ENCODE measurements at places on chromosomes 16 and 17.

DNA sequence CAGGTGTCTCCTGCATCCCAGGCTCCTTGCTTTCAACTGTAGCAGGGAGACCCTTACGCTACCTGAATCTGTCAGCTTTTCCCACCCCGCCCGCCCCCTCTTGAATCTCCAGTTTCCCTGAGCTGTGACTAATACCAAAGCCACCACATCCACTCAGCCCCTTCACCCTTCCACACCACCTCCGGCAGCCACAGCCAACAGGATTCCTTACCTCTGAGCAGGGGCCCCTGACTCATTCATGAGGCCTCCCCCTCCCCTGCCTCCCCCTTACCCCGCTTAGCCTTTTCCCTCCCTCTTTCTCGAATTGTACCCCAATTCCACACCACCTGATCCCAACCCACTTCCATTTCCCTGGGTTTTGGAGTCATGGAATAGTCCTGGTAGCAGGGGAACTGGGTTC is 2.3 kb downstream of the STX1B start:
- no peak for DNase-seq

- no peak for DNase-seq
Observed at GRCh38 chr17:50952013-50952412, 85.9 kb upstream of the TOB1 start.

- peak; percentile 96 for DNase-seq
Observed at GRCh38 chr17:74454197-74455024, 12.0 kb upstream of the CD300A start.

DNA sequence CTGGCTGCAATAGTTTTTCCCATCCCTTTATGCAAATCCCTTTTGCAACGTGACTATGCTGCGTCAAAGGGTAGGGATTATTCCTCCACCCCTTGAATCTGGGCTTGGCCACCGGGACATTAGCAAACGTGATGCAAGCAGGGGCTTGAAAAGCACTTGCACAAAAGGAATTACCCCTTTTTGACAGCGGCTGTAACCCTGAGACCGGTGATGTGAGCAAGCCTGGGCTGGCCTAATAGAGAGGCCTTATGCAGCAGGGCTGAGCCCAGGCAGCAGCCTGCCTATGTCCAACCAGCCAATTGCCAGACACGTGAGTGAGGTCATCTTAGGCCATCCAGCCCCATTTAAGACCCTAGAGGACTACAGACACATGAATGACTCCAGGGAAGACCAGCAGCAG is 30.4 kb upstream of the PAFAH1B1 start:
- DNase-seq, result no peak

- DNase-seq, result no peak
Observed at GRCh38 chr17:55830699-55831471, 80.0 kb downstream of the PCTP start.

GRCh38 chr17:75561927-75562603 is 25.5 kb upstream of the MYO15B start:
- DNase-seq, result no peak

- peak; percentile 67 for DNase-seq
Observed at GRCh38 chr17:78645421-78646295, 68.5 kb upstream of the DNAH17 start.

DNA sequence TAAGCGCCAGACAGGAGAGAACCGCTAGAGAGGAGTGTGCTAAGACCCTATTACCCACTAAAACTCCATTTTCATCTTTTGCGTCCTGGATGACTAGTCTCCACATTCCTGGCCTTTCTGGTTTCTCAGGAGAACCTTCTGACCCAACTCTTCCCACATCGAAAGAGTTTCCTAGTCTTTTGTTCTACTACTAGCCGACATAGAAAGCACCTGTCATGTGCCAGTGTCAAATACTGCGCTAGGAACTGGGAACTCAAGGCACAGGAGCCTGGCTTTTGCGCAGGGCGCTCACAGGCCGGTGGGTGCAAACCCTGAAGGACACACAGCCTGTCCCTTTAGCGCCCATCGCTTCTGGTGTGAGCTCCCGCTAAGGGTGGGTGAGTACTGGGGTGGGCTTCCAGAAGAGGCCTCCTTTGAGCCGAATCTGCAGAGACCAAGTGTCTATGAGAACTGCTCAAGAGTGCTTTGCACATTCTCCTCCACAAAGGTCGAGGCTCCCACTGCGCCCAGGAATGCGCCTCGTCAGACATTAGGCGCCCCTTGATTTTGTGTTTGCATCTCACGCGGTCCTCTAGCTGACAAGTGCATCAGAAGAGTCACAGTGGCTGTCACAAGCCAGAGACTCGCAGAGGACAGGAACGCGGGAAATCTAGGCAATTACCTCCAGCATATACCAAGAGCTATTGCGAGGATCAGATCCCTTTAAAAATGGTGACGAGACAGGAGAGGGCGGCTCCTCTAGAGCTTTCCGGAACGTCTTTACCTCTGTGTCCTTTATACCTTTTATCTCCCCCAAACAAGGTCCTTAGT is 2.0 kb upstream of the PSMB3 start:
- DNase-seq, result no peak

- DNase-seq, result peak; percentile 84
Observed at GRCh38 chr17:12637015-12637414, 28.7 kb upstream of the MYOCD start.

Data from lung (tissue), 17 donors.